ENCODE measurements at places on chromosomes 2 and 18. TPM values are rescaled to one million over a fixed set of nuclear protein-coding genes. Genes with fewer than 3 reads are reported as not detected.

FSHR gene
- total RNA-seq = not detected

PLGLB2 gene
- total RNA-seq = 1.8 TPM

DNA sequence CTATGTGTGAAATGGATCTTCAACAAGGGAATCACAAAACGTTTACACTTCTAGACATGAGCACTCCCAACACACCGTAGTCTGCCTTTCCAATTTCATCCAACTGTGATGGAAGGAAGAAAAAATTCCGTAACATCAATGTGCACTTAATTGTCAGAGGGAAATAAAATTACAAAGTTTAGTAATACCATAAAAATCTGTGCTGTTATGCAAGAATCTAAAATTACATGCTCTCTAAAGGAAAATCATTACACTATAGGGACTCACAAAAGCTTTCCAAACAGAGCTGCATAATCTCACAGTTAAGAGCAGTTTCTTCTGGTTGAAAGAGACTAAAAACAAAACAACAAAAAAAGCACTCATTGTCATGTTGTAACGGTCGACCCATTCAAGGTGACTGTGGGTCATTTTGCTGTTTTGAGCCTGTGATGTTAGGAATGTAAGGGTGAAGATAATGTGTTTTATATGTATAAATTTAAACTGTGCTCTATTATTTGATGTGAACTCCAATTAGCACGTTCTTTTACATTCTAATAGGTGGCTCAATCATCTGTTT is 698.0 kb downstream of the TDRD15 start:
- H3K4me1 ChIP-seq = no peaks in the 10 kb centered on the region
- no peaks in the 10 kb centered on the region for H3K36me3 ChIP-seq
- DNase-seq = no peak
- H3K27ac ChIP-seq = no peak overlapping the region

- DNase-seq = no peak
- peaks cover 15% of the 10 kb centered on the region for H3K27me3 ChIP-seq
- H3K27ac ChIP-seq = no peak overlapping the region
- H3K4me3 ChIP-seq = no peak overlapping the region
Measured at GRCh38 chr18:76658627-76659026, 163.6 kb upstream of the ZNF516 start.

DNA sequence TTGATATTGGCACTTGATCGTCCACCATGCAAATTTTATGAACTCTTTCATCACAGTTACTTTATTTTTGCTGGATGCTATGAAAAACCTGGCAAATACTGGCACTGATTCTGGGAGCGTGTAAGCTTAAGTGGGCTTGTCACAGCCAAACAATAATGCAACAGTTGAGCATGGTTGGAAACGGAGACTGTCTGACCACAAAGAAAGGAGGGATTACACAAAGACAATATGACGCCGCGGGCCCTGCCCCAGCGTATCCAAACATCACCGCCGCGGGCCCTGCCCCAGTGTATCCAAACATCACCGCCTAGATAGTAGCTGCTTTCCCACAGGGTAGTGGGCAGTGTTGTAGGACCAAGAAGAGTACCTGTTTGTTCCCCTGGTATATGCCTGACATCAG is 135.9 kb downstream of the PRPF40A start:
- DNase-seq = no peak
- peaks cover 8% of the 10 kb centered on the region for H3K4me1 ChIP-seq
- no peaks in the 10 kb centered on the region for H3K27me3 ChIP-seq
- no peaks in the 10 kb centered on the region for H3K36me3 ChIP-seq
- H3K4me3 ChIP-seq = no peak overlapping the region

GRCh38 chr18:37362158-37362890 is 203.3 kb downstream of the CELF4 start:
- no peak for DNase-seq
- peaks cover 4% of the 10 kb centered on the region for H3K27me3 ChIP-seq
- H3K4me1 ChIP-seq = peaks cover 9% of the 10 kb centered on the region
- no peaks in the 10 kb centered on the region for H3K36me3 ChIP-seq
- no peak overlapping the region for H3K4me3 ChIP-seq

DNA sequence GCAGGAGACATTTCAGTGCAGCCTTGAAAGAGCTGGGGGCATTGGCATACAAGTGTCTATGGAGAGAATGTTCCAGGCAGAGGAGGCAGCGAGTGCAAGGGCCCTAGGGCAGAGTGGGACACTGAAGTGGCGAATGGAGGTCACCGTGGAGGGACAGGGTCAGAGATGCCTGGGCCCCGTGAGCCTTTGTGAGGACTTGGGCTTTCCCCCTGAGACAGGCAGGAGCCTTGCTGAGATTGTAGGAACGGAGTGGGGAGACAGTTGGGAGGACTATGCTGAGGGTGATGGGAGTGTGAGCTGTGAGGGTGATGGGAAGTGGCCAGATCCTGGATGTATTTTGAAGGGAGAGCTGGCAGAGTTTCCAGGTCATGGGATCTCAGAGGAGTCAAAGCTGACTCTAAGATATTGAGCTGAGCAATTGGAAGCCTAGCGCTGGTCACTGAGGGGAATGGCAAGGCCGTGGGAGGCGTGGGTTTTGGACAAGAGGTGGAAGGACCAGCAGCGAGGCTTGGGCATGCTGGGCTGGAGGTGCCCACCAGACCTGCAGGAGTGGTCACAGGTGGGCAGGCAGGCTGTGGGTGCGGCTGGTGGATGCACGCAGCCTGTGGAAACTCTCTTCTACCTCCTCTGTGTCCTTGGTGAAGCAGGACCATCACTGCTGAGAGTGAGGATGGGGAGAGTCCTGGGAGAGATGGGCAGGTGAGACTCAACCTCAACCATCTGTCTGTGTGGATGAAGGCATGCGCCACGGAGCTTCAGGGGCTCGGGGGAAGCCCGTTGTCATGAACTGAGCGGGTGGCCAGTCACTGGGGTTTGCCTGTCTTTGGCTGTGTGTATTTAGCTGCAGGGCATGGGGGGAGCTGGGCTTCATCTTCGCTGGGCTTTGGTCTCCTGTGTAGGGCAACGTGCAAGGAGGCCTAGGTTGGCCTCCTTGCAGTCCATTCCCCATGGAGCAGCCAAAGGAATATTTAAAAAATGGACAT is 241.2 kb upstream of the HS6ST1 start:
- no peak overlapping the region for H3K4me3 ChIP-seq
- H3K36me3 ChIP-seq = no peaks in the 10 kb centered on the region
- no peaks in the 10 kb centered on the region for H3K4me1 ChIP-seq
- no peak for DNase-seq
- no peaks in the 10 kb centered on the region for H3K27me3 ChIP-seq

DNA sequence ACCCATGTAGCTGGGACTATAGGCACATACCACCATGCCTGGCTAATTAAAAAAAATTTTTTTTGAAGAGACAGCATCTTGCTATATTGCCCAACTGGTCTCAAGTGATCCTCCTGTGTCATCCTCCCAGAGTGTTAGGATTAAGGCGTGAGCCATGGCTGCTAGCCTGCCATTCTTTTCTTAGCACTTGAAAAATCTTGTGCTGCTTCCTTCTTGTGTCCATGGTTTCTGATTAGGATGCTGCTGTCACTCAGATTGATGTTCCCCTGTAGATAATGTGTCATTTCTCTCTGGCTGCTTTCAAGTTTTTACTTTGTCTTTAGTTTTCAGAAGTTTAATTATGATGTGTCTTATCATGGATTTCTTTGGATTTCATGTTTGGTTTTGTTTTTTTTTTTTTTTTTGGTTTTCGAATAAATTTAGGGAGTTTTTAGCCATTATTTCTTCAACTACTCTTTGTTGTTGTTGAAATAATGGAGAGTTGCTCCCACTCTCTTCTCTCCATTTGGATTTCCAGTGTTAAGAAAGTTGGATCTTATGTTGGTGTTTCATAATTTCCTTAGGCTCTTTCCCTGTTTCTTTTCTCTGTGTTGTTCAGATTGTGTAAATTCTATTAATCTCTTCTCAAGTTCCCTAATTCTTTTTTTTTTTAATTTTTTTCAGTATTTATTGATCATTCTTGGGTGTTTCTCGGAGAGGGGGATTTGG is 2.5 kb downstream of the ATP9B start:
- no peak for DNase-seq
- H3K27me3 ChIP-seq = no peaks in the 10 kb centered on the region
- no peaks in the 10 kb centered on the region for H3K36me3 ChIP-seq
- no peak overlapping the region for H3K4me3 ChIP-seq
